ENCODE measurements at places on chromosomes 6 and 20.
A peak's percentile ranks its signal among the peaks of the same experiment; 100 is the strongest.

- DNase-seq: no peak
Measured at GRCh38 chr6:148693882-148694484, 52.8 kb upstream of the UST start.

- no peak for DNase-seq
Measured at GRCh38 chr6:18279422-18279821, 15.1 kb upstream of the DEK start.

DNA sequence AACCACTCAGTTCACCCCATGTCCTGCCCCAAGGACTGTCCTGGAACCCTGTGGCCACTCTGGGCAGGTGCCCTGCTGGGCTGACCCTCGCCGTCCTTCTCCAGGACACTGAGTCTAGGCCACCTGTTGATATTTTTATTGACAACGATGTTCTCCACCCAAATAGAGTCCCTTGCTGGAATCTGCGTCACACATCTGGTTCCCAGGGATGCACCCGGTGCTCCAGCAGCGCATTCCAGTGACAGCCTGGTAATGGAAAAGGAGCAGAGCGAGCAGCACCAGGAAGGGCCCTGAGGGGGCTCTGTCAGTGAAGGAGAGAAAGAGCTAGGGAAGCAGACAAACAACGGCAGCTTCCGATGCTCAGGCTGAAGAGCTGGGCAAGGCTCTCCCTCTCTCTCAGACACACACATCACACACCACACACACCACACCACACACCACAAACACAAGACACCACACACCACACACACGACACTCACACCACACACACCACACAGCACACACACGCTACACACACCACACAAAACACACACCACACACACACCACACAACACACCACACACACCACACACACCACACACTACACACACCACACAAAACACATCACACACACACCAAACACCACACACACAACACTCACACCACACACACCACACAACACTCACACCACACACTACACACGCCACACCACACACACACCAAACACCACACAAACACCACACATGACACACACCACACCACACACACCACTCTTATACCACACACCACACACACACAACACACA is 117.9 kb upstream of the THBS2 start:
- DNase-seq: no peak

DNA sequence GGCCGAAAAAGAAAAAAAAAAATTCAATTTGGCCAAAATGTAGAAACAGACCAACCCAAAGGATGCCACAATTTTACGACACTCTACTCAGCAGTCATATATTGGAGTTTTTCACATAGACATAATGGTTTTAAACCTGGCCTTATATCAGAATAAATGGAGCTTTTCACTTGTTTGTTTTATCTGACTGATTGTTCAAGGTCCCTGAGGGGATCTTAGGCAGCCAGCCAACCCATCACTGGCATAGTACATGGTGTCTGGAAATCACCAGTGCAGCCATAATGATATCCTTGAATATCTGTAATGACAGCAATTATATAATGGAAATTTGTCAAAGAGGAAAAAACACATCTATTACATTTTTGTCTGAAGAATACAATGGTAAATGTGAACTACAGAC is 96.9 kb downstream of the PRSS35 start:
- no peak for DNase-seq

GRCh38 chr6:69542494-69542893 is 254.3 kb downstream of the LMBRD1 start:
- DNase-seq: no peak

- no peak for DNase-seq
Measured at GRCh38 chr20:15654208-15654649, 919.0 kb downstream of the KIF16B start.

GRCh38 chr20:4548552-4548951 is 173.2 kb upstream of the PRND start:
- DNase-seq: no peak

GRCh38 chr6:36368421-36368820 is 19.0 kb downstream of the ETV7 start:
- DNase-seq: no peak

DNA sequence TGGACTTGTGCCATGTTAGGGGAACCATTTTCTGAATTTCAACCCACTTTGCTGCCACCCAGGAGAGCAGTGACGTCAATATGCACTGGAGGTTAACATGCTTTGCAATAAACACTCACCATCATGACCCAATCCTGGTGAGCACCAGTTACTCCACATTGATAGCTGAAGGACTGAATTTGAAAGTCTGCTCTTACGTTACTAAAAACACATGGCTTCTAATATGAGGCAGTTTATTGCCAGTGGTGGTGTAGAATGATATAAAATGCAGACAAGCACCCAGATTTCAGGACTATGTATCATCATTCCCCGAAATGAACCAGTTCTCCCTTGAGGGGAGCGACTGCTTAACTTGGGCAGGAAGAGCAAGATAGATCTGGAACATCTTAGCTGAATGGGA is 23.8 kb downstream of the RFPL4B start:
- no peak for DNase-seq

DNA sequence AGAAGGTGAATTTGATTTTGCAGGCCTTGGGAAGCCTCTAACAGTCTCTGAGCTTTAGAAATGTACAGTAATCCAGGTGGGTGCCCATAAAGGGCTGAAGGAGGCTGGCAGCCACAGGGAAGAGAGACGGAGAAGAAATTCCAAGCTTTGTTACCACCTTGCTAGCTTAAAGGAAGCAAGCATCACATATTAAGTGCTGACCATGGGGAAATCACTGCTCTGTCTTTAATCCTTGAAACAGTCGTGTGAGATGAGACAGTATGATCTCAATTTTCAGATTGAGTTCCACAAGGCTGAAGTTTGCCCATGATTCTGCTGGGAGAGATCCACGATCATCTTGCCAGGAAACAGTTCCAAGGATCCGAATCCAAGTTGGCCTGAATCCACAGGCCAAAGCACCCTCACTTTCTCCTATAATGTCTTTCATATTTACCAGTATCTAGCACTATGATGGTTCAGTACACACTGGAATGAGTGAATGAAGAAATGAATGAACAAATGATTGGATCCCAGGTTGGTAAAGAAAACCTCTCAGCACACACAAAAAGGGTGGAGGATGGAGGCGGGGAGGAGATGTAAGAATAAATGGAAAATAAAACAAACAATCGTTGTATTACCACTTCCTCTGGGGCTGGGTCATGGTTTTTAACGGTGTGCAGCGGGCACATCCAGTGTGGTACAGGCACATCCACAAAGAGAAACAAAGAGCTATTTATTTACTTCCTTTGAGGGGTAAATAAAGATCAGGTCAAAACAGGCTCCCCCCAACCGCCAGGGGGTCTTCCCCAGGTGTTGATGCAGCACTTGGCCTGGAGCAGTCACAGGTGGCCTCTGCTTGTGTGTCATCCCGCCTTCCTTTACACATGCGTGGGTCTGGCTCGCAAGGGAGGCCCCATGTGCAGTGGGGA is 28.2 kb upstream of the TAF8 start:
- peak; percentile 57 for DNase-seq

GRCh38 chr6:159505140-159505922 is 187.7 kb downstream of the SOD2 start:
- no peak for DNase-seq

- DNase-seq: no peak
Measured at GRCh38 chr6:3032986-3033385, 33.3 kb downstream of the NQO2 start.

DNA sequence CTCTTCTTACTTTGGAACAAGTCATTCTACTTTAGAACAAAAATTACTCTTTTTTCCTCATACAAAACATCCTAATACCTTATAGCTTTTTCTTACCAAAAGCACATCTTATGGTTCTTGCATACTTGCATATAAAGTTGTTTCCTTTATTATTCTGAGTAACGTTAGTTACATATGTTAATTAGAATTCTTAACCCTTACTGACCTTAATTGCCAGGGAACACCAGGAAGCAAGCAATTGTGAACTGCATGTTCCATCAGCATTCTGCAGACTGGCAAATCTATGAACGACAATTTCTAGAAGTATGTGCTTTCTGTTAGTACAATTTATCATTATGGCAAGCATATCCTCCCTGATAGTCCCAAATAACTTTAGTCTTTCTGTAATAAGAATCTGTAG is 831.0 kb downstream of the C6orf118 start:
- no peak for DNase-seq

DNA sequence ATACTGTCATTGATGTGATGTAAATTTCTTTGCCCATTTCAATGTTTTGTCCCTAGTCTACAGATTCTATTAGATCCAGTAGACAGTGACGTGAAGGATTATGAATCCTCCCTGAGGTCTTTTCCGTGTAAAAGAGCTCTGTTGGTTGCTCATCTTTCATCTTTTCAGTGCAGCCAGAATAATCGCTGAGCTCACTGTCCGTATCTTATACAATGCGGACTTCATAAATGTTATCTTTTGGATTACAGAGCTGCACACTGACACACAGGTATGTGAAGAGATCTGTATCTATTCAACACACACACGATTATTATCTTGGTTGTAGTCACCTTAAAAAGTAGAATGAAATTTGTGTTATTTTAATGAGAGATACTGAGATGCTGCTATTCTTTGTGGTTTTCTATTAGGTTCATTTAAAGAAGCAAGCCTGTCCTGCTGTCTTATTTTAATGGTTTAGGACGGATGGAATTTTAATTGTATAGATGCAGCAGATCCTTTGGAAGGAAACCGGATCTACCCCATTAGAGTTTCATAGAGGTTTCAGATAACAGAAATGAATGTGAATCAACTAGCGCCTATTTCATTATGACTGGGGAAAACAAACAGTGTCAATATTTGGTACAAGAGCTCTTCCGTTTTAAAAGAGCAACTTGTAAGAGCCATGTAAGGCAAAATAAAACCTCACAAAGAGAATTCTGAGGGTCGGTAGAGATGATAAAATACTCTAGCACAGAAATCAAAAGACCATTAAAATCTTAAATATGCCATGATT is 79.4 kb downstream of the BMP6 start:
- no peak for DNase-seq

- DNase-seq: no peak
Measured at GRCh38 chr20:41499064-41499463, 119.1 kb downstream of the CHD6 start.

DNA sequence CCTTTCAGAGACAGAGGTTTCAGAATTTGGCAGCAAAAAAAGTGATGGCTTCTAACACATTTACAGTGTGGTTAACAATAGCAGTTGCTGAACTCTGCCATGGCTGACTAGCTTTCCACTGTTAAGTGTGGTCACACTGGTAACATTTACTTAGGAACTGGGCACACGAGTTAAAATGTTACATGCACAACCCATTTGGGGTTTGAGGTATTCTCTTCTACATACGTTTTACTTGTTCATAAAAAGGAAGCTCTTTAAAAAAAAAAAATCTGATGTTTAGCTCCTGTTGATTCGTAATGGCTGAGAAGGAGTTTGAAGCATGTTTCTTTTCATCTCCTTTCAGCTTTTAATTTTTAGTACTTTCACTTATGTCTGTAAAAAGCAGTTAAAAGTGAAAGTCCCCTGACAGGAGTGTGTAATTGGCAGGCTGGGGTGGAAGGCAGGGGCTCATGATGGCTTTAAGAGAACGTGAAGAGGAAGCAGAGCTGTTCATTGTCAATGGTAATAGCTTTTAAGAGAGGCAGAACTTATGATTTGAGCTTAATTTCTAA is 245.9 kb downstream of the FARS2 start:
- DNase-seq: no peak

DNA sequence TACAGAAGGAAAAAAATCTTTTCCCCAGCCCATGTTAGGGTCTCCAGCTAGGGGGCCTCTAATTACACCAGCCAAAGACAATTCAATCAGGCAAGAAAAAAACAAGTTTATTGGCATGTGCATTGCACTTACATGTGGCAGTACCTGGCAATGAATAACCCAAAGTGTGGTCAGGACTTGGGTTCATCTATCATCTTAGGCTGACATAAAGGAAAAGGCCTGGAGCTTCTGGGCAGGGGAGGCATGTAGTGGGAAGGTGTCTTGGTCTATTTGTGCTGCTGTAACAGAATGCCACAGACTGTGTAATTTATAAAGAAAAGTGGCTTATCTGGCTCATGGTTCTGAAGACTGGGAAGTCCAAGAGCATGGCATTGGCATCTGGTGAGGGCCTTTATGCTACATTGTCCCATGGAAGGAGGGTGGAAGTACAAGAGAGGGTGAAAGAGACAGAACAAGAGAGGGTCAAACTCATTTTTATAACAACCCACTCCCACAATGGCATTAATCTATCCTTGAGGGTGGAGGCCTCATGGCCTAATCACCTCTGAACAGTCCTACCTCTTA is 4.4 kb upstream of the PYGB start:
- DNase-seq: no peak

DNA sequence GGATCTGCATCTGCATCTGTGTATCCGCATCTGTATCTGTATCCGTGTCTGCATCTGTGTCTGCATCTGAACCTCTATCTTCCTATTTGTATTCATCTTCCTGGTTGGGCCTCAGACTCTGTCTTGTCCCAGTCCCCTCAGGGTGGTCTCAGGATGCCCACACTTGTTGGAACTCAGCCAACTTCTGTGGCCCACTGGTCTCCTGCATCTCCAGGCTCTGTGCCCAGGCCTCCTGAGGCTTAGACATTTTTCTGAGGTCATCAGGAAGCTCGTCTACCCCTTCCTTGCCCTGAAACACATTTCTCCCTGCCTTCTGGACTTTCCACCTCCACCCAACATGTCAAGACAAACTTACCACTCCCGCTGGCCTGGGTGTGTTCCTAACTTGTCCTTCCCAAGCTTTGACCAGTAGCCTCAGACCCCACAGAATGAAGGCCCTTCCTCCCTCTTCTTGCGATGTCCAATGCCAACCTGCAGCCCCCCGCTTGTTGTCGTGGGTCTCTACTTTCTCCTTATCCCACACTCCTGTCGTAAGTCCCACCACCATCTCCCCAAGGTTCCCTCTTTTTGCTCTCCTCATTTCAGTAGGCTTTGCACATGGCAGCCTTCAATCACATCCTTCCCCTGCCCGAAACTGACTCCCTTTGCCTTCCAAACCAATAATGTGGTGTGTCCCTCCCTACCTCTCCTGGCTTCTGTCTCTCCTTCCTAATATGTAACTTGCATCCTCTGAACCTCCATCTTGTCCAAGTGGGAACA is 176.5 kb downstream of the DLL1 start:
- DNase-seq: peak; percentile 3

GRCh38 chr6:47069156-47069555 is 27.0 kb upstream of the ADGRF1 start:
- no peak for DNase-seq

GRCh38 chr6:20092071-20092566 is 120.2 kb downstream of the MBOAT1 start:
- no peak for DNase-seq

All from activated CD4-positive, CD25-positive, alpha-beta regulatory T cell treated with anti-CD3 and anti-CD28 coated beads, Interleukin-2, amount 50 U/mL, for 72 hours (primary cell).